Esophagus squamous epithelium (tissue), 5 donors: ENCODE measurements at places on chromosomes 5 and 9. TPM values are rescaled to one million over a fixed set of nuclear protein-coding genes. Genes with fewer than 3 reads are reported as not detected.

ZBED3 gene
- 0.66 TPM for total RNA-seq

TAF9 gene
- 42.2 TPM for total RNA-seq

DNA sequence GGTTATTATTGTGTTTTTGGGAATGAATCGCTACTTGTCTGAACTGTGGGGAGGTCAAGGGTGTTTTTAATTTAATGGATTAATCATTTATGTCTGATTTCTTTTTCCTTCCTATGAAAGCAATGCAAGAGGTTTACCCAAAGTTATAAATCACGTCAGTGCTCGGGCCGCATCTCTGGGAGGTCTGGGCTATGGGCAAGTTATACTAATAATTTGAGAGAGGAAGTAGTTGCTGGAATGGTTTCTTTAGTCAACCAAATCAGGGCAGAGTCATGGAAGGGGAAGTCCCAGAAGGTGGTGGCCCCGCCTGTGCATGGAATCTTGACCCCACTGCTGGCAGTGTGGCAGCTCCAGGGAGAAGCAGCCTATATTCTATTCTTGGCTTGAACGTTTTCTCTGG, 180.2 kb downstream of the HSPA4 start:
- H3K36me3 ChIP-seq, result no peaks in the 10 kb centered on the region
- H3K27me3 ChIP-seq, result no peaks in the 10 kb centered on the region
- no peaks in the 10 kb centered on the region for H3K4me1 ChIP-seq
- no peak overlapping the region for H3K4me3 ChIP-seq
- H3K27ac ChIP-seq, result no peak overlapping the region
- DNase-seq, result no peak

- peaks cover 13% of the 10 kb centered on the region for H3K4me1 ChIP-seq
- no peaks in the 10 kb centered on the region for H3K36me3 ChIP-seq
- H3K27me3 ChIP-seq, result no peaks in the 10 kb centered on the region
- peak overlapping the region; percentile 66 for H3K4me3 ChIP-seq
- DNase-seq, result no peak
These were observed 623 bp upstream of the TRIM36 start for GRCh38 chr5:115170134-115170928.
